ENCODE measurements at places on chromosomes 13 and 19. TPM values are rescaled to one million over a fixed set of nuclear protein-coding genes. Genes with fewer than 3 reads are reported as not detected.

Gene KIR3DL1
- polyA plus RNA-seq = not detected

Gene CYP4F8
- polyA plus RNA-seq = not detected

Gene ZNF221
- polyA plus RNA-seq = 2.6 TPM

Gene GJB6
- 0.16 TPM for polyA plus RNA-seq

Gene TMEM255B
- polyA plus RNA-seq = 60.1 TPM

Gene COL5A3
- polyA plus RNA-seq = 26.2 TPM

Gene FBXO17
- 12.1 TPM for polyA plus RNA-seq

Gene ZSCAN4
- not detected for polyA plus RNA-seq

Gene CTXN1
- polyA plus RNA-seq = not detected

Gene TBXA2R
- 6.9 TPM for polyA plus RNA-seq

Gene KLF12
- 1.6 TPM for polyA plus RNA-seq

Gene LGI4
- polyA plus RNA-seq = 22.4 TPM

Gene ZNF20
- 3.6 TPM for polyA plus RNA-seq

Gene NHLRC3
- polyA plus RNA-seq = 19.6 TPM

Gene ZNF665
- 1.7 TPM for polyA plus RNA-seq

Gene DPF1
- polyA plus RNA-seq = 0.97 TPM

Gene GPR12
- polyA plus RNA-seq = not detected

Gene LILRB3
- 32.6 TPM for polyA plus RNA-seq

Gene KCNRG
- 0.59 TPM for polyA plus RNA-seq

Gene NLRP4
- not detected for polyA plus RNA-seq

Gene MATK
- 3.5 TPM for polyA plus RNA-seq

Gene CEACAM6
- polyA plus RNA-seq = 0.13 TPM

Gene ZNF528
- 10.0 TPM for polyA plus RNA-seq

Gene ANKLE1
- polyA plus RNA-seq = 1.7 TPM

Gene UPF3A
- 78.6 TPM for polyA plus RNA-seq

Measured in adrenal gland (tissue), 19 donors.